ENCODE measurements at places on chromosomes 7 and 10.

- no peak for DNase-seq
Measured at GRCh38 chr7:157000741-157001653, 9.5 kb downstream of the MNX1 start.

DNA sequence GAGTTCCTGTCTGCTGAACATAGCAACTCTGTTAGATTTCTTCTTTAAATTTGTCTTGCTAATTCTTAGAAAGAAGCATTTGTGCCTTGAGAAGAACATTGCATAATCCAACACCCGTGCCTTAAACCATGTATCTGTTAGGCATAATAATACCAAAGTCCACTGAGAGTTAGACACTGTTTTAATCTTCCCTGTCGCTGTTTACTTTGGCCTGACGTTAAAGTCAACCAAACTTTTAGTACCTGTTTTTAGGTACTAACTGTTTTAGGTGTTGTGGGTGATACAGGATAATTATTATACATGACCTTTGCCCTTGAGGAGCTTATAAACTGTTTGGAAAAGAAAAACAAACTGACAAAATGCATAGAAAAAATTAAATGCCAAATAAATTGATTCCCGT lies 43.6 kb downstream of the KLHDC10 start:
- DNase-seq: no peak

DNA sequence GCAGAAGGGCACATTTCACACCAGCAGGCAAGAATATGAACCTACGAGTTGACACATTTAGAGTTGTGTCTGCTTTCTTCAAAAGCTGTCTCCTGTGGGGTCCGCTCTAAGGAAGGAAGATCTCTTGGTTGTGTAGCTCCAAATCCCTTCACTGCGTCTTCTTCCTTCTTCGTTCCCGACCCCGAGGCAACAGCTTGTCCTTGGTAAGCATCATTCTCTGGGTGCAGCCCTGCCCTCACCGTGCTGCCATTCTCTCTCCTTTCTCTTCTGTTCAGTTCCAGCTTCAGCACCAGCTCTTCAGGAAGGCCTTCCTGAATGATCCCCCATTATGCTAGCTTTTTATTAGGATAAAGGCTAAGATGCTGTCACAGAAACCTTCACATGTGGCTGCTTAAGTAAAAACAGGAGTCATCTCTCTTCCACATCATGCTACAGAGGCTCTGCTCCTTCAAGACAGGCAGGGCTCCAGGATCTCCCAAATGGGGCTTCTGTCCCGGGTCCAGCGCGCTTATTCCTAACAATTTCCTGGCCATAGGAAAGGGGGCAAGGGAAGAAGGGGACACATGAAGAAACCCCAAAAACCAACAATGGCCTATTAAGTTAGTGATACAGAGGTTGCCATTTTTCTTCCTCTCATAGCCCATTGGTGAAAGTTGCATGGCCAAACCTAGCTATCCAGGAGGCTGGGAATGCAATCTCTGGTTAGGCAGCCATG lies 52.2 kb upstream of the SHH start:
- no peak for DNase-seq

DNA sequence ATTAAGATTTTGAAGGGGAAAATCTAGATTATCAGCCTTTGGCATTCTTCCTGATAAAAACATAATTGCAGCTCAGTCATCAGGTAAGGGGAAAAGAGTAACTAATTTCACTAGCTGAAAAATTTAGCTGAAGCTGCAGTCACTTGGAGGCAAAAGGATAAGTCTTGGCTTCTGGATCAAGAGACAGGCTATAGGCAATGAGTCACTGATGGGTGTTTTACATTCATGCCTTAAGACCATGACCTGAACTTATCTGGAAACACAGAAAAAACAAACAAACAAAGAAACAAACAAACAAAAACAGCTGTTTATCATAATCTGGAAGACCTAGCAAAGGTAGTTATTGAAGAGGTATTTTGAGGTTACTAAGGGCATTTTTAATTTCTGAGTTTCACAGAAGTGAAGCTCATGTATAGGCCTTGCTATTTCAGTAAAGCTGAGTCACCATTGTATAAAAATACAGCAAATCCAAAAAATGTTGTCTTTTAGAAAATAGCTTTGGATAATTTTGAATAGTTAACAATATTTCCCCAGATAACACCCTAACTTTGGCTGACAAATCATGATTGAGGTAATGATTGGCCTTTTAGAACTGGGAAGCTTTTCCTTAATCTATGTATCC lies 40.3 kb downstream of the ZNF22 start:
- no peak for DNase-seq

- no peak for DNase-seq
Measured at GRCh38 chr10:106992055-106992454, 172.5 kb downstream of the SORCS1 start.

DNA sequence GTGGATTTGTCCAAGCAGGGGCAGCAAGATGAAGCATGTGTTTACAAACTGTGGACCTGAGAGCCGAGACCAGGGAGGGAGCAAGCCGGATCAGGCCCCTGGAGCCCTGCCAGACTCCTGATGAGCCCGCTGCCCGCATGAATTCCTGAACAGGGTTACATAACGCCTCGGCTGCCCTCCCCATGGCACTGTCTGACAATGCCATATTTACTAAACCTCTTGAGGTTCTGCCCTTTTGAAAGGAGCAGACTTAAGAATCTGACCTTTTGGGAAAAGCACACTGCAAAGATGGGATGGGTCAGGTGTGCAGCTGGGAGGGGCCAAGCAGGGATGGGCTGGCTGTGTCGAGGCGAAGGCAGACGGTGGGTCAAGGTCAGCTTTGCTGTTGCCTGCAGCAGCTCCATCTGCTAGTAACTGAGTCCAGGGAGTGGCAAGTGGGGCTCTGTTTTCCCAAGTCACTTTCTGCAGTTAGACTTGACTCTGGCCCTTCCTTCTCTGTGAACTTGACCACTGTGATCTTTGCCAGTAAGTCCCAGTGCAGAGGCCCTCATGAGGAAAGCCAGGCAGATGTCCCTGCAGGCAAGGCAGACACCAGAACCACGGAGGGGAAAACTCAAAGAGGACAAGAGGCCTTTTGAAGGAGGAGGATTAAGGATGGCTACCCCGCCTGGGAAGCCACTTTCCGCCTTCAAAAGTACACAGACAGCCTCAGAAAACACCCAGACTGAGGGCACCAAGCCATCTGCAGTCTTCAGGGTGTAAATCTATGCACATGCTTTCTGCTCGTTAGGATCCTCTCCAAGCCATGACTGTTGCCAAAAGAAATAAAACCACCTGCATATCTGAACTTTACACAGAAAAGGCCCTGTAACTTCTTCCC lies 175.8 kb downstream of the TNS3 start:
- DNase-seq: peak; percentile 82

GRCh38 chr7:35701287-35701900 lies 6.5 kb upstream of the HERPUD2 start:
- DNase-seq: no peak

- no peak for DNase-seq
Measured at GRCh38 chr10:116143673-116144222, 129.3 kb downstream of the GFRA1 start.

DNA sequence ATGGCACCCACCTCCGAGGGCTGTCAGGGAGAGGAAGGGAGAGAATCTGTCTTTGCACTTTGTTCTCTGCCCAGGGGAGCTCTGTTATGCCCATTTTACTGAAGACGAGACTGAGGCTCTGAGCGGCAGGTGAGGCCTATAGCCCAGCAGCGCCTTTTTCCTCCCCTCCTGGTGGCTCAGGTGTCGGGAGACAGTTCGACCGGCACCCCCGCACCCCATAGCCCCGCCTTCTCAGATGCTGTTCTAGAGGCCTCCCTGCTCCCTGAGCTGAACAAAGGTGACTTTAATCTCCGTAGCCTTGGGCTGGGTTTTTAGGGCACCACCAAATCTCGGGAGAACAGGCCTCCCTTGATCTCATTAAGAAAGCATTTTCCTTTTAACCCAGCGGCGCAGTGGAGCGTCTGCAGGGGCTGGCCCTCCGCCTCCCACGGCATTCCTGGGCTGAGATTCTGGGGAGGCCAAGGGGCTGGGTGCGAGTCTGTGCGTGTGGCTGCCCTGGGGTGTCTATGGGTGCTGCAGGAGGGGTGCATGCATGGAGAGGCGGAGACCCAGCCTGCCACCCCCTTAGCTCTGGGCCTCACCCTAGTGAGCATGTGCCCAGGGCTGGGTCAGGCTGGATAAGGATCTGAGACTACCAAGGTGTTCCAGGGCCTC lies 3.3 kb downstream of the LFNG start:
- DNase-seq: no peak
